Posterior vena cava (tissue), 2 donors: ENCODE measurements at places on chromosomes 5 and 9.

DNA sequence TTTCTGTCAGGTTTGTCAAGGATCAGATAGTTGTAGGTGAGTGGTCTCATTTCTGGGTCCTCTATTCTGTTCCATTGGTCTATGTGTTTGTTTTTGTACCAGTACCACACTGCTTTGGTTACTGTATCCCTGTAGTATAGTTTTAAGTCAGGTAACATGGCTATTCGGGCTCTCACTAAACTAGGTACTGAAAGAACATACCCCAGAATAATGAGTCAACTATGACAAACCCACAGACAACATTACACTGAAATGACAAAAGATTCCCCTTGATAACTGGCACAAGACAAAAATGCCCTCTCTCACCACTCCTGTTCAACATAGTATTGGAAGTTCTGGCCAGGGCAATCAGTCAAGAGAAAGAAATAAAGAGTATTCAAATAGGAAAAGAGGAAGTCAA lies 535.3 kb upstream of the CYLC2 start:
- no peak for DNase-seq

GRCh38 chr5:170436335-170436734 lies 47.2 kb upstream of the KCNMB1 start:
- no peak for DNase-seq

DNA sequence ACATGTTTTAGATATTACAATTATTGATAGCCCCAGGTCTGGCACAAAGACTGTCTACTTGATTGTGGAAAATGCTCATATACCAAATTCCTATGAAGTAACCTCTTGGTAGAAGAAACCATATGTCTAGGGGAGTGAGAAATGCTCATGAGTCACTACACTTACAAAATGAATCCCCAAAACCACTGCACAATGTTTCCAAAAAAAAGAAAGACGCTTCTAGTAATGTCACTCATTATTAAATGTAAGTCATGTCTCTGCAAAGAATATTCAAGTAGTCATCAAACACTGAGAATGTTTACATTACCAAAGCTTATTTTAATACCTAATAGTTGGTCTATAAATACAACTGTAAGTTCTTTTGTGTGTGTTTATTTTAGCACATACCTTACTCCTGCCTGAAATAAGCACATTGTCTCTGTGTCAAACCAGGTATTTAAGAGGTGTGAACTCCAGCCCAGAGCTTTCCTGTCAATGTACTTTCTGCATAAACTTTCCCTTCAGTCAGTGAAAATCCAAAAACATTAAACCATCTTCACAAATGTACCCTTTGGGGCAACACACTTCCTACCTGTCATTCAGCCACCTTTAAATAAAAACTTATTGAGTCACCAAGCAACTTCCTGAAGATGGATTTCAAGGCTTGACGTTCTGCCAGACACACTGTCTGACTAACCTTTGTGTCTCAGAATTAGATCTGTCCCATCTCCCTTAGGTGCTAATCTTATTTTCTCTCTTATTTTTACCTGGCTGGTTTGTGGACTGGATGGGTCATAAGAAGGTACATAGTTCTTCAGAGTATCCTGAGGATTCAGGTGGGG lies 194.0 kb downstream of the NFIB start:
- no peak for DNase-seq

- no peak for DNase-seq
These were observed 4.5 kb downstream of the OCLN start for GRCh38 chr5:69497006-69497520.

DNA sequence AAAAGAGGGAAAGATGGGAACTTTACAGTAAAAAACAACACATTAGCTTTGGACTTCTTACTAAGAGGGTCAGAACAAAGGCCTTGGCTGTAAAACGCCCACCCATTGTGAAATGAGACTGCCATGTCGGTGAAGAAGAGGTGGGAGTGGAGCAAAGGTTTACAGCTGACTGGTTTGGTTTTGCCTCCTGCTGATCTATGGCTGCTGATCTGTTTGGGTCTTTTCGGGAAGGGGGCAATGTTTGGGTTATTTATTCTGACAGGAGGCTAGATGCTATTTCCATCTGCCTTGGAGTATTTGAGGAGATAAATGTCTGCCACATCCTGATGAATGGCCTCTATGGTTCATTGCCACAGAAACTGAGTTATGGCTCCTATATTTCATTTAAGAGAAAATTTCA lies 408.7 kb downstream of the TLE4 start:
- no peak for DNase-seq

DNA sequence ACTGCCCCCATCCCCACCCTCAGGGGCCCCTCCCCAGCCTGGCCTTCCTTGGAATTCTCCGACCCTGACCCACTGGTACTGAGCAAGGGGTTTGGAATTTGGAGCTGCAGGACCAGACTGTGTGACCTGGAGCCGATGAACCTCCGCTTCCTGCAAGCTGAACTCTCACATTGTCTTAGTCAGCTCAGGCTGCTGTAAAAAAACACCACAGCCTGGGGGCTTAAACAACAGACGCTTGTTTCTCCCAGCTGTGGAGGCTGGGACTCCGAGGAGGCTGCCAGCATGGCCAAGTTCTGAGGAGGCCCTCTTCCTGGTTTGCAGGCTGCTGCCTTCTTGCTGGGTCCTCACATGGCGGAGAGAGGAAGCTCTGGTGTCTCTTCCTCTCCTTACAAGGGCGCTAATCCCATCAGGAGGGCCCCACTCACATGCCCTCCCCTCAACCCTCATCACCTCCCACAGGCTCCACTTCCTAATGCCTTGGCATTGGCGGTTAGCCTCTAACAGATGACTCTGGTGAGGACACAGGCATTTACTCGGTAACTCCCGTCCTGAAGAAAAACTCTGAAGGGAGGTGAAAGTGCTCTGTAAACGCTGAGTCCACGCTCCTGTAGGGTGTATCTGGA lies 42.4 kb downstream of the C5orf15 start:
- no peak for DNase-seq

DNA sequence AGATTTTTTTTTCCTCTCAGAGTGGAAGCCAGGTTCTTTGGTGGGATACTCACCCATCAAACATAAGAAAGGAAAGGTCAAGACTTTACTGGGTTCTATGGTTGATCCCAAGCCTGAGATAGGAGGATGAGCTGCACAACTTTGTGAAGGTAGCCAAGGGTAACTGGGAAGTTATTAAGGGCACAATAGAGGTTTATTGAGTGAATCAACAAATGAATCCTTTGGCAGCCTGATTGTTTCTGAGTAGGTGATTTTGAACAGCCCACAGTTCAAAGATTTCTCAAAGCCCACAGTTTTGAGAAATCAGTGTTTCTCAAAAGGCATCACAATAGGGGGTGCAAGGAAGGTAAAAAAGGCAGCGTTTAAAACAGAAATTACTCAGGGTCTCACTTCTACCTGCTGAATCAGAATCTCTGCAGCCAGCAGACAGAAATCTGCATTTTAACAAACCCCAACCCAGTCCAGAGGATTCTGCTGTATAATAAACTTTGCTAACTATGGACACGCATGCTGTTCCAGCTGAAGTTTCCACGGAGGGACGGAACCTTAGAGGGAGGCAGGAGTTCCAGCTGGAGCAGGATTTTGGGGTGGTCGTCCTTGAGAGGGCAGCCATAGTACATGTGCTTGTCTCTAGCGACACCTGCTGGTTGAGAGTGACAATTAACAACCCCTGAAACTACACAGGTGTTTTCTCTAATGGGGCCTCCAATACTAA lies 32.7 kb upstream of the FSD1L start:
- no peak for DNase-seq
